Breast epithelium (tissue), 4 donors: ENCODE measurements at places on chromosomes 6 and 20. TPM values are rescaled to one million over a fixed set of nuclear protein-coding genes. Genes with fewer than 3 reads are reported as not detected.

DNA sequence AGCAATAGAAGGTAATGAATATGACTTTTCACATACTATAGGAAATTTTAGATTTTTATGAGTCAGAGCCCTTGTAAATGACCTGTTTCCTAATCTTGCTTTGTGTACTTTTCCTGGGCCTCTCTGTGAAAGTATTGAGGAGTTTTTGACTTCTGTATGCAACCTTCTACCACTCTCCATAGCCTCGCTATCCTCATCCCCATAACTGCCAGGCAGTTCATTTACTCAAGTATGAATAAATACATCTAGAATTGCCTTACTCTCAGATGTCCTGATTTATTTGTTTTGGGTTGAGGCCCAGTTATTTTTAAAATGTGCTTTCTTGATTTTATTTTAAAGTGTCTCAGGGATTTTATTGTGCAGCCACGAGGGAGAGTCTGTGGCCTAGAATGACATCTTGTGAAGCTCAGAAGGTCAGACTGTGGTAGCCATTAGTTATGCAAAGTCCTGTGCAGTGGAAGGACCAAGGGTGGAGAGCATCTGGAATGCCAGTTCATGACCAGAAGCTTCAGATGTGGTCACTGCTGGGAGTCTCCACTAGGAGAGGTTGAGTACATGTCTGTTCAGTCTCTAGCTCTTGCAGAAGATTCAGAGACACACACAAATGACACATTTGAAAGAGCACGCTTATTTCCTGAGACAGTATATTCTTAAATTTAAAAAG is 346.2 kb upstream of the IMPG1 start:
- DNase-seq = no peak

DNA sequence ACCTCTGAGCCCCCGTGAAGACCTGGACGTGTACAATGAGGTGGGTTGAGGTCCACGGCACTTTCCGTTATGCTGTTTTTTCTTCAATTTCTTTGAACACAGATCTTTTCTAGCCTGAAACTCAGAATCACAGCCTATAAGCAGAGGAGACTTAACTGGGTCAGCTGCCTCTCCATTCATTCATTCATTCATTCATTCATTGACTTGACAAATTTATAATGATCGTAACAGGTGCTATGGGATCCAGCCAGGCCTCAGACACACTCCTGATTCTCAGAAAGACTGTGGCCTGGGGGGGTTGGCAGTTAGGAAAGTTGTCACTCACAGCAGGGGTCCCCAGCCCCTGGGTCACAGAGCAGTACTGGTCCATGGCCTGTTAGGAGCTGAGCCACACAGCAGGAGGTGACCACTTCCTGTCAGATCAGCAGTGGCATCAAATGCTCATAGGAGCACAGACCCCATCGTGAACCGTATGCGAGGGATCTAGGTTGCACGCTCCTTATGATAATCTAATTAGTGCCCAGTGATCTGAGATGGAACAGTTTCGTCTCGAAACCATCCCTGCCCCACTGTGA is 38.6 kb upstream of the IRF4 start:
- DNase-seq = no peak

SLC22A23 gene
- total RNA-seq = 10.9 TPM

- no peak for DNase-seq
These were observed 2.5 kb upstream of the HLA-DRA start for GRCh38 chr6:32436995-32437836.
